Umbilical cord (tissue), 2 donors: ENCODE measurements at places on chromosomes 12 and 14.
A peak's percentile ranks its signal among the peaks of the same experiment; 100 is the strongest.

DNA sequence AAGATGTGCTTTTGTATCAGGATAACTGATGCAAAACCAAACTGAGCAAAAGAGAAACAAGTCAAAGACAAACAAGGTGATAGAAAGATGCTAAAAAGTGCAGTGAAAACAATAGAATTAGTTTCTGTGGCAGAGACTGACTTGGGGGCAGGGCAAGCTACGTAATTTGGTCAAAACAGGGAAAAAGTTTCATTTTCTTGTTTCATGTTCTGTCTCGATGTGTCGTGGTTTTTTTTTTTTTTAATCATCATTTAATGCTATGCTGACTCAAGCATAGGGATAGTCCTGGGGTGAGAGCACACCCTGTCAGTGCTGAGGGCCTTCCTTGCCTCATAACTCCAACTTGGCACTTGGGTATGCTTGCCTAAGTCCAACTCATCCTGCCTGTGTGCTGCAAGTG, 144.1 kb upstream of the PTPRQ start:
- DNase-seq: no peak

DNA sequence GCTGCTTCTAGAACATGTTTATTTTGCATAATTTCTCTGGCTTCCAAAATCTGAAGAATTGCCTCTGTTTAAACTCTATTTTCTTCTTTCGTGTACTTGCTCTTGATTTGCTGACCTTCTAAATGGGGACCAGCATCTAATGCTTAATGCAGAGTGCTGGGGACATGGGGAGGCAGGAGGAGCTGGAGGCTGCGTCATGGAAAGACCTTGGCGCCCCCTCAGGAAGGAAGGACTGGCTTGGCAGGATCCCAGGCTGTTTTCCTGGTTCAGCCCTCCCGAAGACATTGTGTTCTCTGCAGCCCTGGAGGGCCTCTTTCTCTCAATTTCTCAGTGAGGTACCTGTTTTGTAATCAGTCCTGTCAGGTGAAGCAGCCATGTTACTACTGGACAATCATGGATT, 5.5 kb downstream of the PRKCH start:
- DNase-seq: peak; percentile 51

- DNase-seq: no peak
Observed at GRCh38 chr14:80653956-80654355, 287.6 kb downstream of the CEP128 start.

- DNase-seq: peak; percentile 95
Observed at GRCh38 chr14:22427771-22428231, 161.2 kb downstream of the DAD1 start.

DNA sequence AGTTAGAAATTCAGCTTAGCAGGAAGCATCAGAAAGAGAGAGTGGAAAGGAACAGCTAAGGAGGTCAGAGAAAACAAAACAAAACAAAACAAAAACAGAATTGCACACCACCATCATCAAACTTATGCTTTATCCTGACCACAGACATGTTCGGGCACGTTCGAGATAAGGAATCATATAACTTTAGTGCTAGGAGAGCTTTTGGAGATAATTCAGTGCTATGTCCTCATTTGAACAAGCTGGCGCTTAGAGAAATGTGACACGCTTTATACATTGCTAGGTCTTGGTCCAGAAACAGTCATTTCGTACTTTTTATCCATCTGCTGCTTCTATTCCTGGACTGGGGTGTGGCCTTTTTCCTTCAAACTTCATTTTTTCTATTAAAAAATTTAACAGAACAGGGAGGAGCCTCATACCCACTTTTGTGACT, 213.1 kb downstream of the PTPRO start:
- no peak for DNase-seq

DNA sequence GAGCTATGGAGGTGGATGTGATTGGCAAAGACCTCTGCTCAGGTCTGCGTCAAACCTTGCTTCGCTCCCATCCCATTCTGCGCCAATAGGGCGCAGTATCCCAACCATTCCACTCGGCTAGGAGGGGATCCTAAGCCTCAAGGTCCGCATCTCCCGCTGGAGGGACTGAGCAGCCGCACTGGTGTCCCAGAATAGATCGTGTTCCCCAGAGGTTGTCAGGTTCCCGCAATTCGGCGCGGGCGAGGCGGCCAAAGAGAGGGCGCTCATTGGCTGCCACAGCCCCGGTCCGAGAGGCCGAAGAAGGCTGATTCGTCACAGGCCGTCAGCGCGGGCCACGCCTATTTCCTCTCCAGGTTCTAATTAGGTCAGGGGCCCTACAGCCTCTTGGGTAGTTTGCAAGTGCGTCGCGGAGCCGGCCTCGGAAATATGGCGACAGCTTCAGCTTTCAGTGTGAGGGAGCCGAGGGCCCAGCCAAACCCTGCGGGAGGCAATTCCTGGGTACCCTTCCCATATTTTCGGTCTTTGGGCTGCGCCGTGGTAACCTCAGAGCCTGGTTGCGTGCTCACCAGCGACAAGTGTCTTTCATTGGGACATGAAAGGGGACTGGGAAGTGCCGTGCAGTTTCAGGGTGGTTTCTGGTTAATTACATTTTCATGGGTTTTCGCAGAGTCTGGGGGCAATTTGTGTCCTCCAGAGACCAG, 5.0 kb downstream of the OR10AD1 start:
- peak; percentile 98 for DNase-seq

GRCh38 chr14:99516156-99516870, 35.1 kb downstream of the CCNK start:
- DNase-seq: no peak

GRCh38 chr12:4154672-4155225, 118.8 kb upstream of the CCND2 start:
- DNase-seq: no peak

GRCh38 chr14:50082784-50083466, 33.4 kb downstream of the VCPKMT start:
- no peak for DNase-seq

- DNase-seq: no peak
Observed at GRCh38 chr14:101499513-101499912, 61.8 kb upstream of the DIO3 start.

DNA sequence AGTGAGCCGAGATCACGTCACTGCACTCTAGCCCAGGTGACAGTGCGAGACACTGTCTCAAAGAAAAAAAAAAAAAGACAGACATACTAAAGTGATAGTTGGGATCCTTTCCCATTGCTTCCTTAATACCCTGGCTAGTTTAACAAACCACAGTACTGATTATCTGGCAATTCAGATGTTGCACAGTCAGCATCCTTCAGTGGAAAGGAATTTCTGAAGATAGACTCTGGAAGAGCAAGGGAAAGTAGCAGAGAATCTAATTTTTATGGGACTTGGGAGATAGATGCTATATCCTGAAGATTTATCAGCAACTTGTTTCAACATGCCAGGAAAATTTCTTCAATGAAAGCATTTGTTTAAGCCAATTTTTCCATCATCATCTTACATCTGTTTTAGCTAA, 6.5 kb upstream of the PPFIBP1 start:
- DNase-seq: peak; percentile 85

DNA sequence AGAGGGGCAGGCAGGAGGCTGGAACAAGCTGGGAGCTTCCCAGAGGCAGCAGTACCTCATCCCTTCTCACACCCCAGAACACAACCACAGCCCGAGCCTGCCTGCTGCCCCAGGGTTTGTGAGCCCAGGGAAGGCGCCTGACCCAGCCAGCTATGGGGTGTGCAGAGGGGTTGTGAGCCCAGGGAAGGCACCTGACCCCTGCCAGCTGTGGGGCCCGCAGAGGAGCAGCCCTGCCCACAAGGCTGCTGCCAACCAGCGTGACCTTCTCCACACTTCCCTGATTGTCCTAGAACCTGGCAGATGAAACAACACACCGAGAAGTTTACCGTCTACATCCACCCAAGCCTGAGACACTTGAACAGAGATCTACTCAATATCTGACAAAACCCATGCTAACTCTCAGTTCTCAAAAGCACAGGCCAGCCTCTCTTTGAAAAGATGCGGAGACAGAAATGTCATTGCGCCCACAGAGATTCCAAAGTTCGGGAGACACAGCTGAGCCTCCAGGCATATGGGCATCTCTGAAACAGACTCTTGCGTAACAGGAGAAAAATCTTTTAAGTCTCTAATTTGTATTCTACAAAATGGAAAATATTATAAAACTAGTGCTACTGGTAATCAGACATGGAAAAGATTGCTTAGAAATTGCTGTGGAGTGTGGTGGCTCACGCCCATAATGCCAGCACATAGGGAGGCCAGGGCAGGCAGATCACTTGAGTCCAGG, 47.3 kb downstream of the SFSWAP start:
- DNase-seq: no peak

DNA sequence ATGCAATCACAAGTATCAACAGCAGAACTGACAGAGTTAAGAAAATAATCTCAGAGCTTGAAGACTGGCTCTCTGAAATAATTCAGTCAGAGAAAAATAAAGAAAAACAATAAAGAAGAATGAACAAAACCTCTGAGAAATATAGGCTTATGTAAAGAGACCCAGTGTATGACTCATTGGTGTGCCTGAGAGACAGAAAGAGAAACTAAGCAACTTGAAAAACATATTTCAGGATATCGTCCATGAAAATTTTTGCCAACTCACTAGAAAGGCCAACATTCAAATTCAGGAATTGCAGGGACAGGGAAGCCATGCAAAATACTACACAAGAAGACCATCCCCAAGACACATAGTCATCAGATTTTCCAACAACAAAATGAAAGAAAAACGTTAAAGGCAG, 56.2 kb downstream of the APOBEC1 start:
- DNase-seq: no peak

- DNase-seq: no peak
Observed at GRCh38 chr14:74022346-74022745, 3.2 kb downstream of the BBOF1 start.

DNA sequence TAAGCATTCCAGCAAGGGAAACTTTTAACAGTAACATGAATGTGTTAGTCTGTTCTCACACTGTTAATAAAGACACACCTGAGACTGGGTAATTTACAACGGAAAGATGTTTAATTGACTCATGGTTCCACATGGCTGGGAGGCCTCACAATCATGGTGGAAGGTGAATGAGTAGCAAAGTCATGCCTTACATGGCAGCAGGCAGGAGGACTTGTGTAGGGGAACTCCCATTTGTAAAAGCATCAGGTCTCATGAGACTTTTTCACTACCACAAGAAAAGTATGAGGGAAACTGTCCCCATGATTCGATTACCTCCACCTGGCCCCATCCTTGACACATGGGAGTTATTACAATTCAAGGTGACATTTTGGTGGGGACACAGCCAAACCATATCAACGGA, 168.3 kb downstream of the PAH start:
- DNase-seq: no peak

DNA sequence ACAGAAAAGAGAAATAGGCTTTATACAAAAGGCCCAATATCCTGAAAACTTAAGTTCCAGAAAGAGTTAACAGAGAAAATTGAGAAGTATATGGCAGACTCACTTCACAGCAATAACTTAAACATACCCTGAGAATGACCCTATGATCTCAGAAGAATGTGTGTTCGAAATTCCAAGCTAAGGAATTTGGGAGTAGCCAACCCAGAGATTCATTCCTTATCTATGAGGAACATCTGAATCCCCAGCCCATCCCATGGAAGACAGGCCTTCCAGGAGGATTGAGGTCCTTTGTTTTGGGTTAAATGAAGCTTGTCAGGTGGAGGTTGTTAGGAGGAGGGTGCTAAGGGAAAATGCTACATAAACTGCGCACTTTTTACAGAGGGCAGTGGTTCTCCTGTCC, 7.5 kb upstream of the SAV1 start:
- DNase-seq: no peak

GRCh38 chr14:40697231-40697630, 909.4 kb upstream of the LRFN5 start:
- DNase-seq: no peak

DNA sequence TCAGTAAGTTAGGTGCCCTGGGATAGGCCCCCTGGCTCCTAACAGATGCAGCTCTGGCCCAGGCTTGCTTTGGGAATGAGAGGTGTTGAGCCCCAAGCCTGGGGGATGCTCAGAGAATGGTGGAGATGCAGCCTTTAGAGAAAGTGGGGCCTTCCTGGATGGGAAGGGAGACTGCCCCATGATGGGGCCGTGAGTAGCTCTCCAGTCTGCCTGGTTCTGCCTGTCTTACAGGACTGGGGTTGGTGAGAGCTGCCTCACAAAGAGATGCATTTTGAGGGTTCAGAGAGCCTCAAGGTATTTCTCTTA, 523 bp upstream of the VRTN start:
- DNase-seq: no peak

DNA sequence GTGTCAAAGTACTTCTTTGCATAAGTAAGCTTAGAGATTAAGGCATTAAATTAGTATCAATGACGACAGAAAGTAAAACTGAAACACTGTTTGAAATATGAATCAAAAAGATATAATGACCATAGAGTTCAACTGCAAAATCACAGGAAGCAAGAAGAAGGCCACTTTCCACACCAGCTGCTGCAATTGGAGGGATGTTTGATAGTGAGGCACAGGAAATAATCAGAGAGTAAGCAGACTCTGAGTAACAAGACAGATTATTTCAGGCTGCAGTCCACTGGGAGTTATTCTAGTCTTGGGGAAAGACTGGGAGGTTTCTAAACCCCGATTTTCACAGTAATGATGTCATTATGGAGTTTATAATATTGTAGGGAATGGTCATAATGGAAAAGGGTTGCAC, 12.9 kb downstream of the MDGA2 start:
- DNase-seq: no peak

- no peak for DNase-seq
Observed at GRCh38 chr14:71554323-71554722, 377.9 kb upstream of the RGS6 start.

DNA sequence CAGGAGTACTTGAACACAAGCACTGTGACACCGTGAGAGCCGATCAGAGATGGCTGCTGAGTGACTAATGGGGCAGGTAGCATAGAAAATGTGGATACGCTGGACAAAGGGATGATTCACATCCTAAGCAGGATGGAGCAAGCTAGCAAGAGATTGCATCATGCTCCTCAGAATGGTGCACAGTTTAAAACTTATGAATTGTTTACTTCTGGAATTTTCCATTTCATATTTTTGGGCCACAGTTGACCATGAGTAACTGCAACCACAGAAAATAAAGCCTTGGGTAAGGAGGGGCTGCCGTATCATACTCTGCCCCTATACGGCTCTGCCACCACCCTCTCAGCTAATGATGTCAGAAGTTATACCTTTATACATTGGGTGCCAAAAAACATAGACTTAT, 23.3 kb upstream of the MARK3 start:
- no peak for DNase-seq

DNA sequence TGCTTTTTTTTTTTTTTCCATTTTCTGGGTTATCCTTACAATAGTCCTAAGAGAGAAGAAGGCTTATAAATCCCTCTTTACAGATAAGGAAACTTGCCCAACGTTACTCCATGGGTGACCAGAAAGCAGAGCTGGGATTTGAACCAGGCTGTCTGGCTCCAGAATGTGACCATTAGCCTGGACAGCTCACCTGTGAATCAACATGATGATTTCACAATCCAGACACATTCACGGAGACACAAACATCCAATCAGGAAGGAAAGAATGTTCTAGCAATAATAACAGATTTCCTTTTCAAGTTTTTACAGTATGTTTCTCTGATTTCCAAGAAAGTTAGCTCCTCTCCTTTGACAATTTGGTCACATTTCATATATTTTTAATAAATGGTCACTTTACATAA, 118.3 kb downstream of the GALC start:
- no peak for DNase-seq
